Uterus (tissue), 4 donors: ENCODE measurements at places on chromosomes 11 and 22. TPM values are rescaled to one million over a fixed set of nuclear protein-coding genes. Genes with fewer than 3 reads are reported as not detected.

DNA sequence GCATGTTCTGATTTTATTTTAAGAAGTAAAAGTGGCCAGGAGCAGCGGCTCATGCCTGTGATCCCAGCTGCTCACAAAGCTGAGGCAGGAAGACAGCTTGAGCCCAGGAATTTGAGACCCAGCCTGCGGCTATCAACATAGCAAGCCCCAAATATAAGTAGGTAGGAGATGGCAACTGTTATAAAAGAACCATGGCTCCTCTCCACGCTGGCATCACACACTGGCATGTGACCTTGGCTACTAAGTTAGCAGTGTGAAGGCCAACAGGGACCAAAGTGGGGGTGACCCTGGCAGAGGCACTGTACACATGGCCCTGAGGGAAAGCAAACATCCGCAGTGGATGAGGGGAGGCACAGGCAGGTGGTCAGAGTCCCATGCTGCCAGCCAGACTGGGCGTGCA is 33.0 kb downstream of the TPST2 start:
- no peaks in the 10 kb centered on the region for H3K27me3 ChIP-seq
- no peak for DNase-seq
- no peak overlapping the region for H3K27ac ChIP-seq
- no peaks in the 10 kb centered on the region for H3K36me3 ChIP-seq
- no peaks in the 10 kb centered on the region for H3K4me1 ChIP-seq

DNA sequence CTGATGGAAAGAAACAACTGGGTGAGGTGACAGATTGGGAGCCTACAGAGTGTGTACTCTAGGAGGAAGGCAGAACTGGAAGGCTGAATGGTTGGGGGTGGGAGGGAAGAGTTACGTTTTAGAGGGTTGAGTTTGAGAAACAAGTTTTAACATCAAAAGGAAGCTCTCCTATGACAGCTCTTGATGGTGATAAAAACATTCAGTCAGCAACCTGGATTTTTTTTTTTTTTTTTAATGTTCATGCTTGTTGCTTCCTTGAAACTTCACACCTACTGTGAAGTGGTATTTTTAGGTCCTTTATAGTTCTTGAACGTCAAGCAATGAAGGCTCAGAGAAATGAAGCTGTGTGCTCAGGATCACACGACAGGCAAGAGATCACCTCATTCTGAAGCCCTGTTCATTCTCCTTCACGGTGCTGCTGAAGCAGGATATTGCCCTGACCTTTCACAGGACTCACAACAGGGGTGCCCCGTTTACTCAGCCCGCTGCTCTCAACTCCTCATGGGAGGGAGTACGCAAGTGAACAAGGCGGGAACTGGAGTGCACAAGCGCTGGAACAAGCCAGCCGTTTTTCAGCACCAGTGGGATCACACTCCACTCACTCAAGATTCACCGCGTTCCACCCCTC is 1.6 kb upstream of the TMEM109 start:
- H3K27ac ChIP-seq = peak overlapping the region; percentile 91
- H3K4me3 ChIP-seq = no peak overlapping the region
- no peaks in the 10 kb centered on the region for H3K36me3 ChIP-seq
- H3K27me3 ChIP-seq = no peaks in the 10 kb centered on the region

DNA sequence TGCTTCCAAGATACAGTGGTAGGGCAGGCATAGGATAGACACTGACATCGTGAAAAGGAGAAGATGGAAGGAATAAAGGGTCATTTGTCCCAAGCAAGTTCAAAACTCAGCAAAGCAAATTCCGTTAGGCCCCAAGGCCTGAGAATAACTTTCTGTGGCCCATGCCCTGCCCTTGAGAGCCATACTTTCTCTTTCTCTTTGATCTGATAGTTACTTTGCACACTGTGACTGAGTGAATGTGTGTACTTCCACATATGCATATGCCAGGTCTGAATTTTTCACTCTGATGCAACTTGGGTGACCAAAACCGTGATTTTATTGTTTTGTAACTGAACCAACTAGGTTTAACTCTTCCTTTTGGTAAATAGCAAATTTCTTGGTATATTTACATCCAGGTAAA is 371.5 kb downstream of the RAB38 start:
- H3K4me1 ChIP-seq = no peaks in the 10 kb centered on the region
- DNase-seq = no peak
- H3K27me3 ChIP-seq = no peaks in the 10 kb centered on the region
- no peak overlapping the region for H3K4me3 ChIP-seq
- no peak overlapping the region for H3K27ac ChIP-seq

DNA sequence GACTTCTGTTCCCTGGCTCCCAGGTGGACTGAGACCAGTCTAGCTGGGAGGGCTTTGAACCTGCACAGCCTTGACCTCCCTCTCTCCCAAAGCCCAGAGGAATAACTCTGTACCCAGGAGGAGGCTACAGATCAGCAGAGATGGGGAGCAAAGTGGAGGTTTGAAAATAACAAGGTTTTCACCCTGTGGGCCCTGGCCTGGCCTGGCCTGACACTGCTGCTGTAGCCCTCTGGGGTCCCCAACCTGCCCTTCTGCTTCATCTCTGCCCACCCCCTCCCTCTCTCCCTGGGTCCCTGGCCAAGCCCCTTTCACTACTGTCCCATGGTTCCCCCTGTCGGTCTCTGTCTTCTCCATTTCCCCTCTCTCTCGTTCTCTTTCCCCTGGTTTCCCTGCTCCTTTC is 225.2 kb downstream of the BUD13 start:
- no peak overlapping the region for H3K27ac ChIP-seq
- no peaks in the 10 kb centered on the region for H3K36me3 ChIP-seq
- no peak for DNase-seq

- H3K27ac ChIP-seq = peak overlapping the region; percentile 78
- no peaks in the 10 kb centered on the region for H3K27me3 ChIP-seq
- no peaks in the 10 kb centered on the region for H3K36me3 ChIP-seq
- peaks cover 36% of the 10 kb centered on the region for H3K4me1 ChIP-seq
- no peak overlapping the region for H3K4me3 ChIP-seq
- no peak for DNase-seq
These were observed 2.0 kb downstream of the DUSP8 start for GRCh38 chr11:1570001-1570453.

- no peaks in the 10 kb centered on the region for H3K27me3 ChIP-seq
- H3K27ac ChIP-seq = no peak overlapping the region
- DNase-seq = no peak
- no peak overlapping the region for H3K4me3 ChIP-seq
These were observed 40.0 kb upstream of the TP53I11 start for GRCh38 chr11:44990665-44991064.

GRCh38 chr11:8786933-8787332 is 104.3 kb downstream of the RPL27A start:
- no peaks in the 10 kb centered on the region for H3K27me3 ChIP-seq
- no peaks in the 10 kb centered on the region for H3K36me3 ChIP-seq
- H3K4me1 ChIP-seq = peaks cover 14% of the 10 kb centered on the region
- DNase-seq = no peak

DNA sequence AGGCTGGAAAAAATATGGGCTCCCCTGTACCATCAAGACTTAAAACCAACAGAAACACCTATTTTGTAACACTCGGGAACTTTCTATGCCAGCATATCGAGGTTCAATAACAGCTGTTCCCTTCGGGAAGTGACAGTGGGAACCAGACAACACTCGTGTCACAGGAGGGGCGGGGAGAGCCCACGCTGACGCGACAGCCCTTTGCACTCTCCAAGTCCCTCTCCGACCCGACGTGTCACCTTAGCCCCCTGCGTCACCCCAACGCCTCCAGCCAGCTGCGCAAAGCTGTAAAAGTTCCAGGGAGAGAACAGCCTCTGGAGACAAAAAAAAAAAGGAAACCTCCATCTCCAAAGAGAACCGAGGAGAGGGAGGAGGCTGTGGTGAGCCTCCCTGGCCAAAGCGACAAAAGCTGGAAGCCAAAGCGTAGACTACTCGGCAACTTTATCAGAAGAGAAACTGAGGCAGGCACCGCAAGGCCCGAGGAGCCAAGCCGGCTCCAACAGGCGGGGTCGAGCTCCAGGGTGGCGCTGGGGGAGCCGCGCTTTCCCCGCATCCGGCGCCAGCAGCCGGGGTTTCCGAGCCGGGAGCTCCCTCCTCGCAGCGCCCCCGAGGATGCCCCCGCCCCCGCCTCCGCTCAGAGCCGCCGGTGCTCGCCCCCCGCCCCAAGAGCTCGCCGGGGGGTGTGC is 751 bp downstream of the ARFGAP3 start:
- H3K4me1 ChIP-seq = no peaks in the 10 kb centered on the region
- peak; percentile 40 for DNase-seq
- H3K4me3 ChIP-seq = peak overlapping the region; percentile 75

DNA sequence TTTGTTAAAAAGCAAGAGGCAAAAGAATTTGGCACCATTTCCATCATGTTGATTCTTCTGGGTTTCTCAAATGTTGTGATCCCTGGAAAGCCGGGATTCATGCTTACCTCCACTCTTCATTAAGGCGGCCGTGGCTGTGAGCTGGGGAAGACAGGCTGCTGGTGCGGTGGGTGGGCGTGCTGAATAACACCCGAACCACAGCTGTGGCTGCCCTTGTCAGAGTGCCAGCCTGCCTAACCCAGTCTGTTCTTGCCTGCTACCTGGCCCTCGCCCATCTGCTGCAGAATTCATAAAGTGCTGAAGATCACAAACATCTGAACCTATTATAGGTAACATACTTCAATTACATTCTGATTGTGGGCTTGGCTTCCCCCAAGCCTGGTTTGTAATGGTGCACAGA is 95.8 kb upstream of the RCN1 start:
- no peak overlapping the region for H3K4me3 ChIP-seq
- no peak overlapping the region for H3K27ac ChIP-seq
- H3K36me3 ChIP-seq = no peaks in the 10 kb centered on the region
- H3K27me3 ChIP-seq = no peaks in the 10 kb centered on the region

GRCh38 chr11:76621868-76622267 is 48.7 kb downstream of the LRRC32 start:
- H3K4me1 ChIP-seq = no peaks in the 10 kb centered on the region
- H3K36me3 ChIP-seq = no peaks in the 10 kb centered on the region
- peak overlapping the region; percentile 49 for H3K27ac ChIP-seq
- no peaks in the 10 kb centered on the region for H3K27me3 ChIP-seq
- DNase-seq = no peak

GRCh38 chr22:44188986-44189630 is 8.4 kb downstream of the PARVG start:
- no peaks in the 10 kb centered on the region for H3K36me3 ChIP-seq
- no peak overlapping the region for H3K27ac ChIP-seq
- H3K4me1 ChIP-seq = no peaks in the 10 kb centered on the region
- H3K27me3 ChIP-seq = no peaks in the 10 kb centered on the region
- H3K4me3 ChIP-seq = no peak overlapping the region
- no peak for DNase-seq

DNA sequence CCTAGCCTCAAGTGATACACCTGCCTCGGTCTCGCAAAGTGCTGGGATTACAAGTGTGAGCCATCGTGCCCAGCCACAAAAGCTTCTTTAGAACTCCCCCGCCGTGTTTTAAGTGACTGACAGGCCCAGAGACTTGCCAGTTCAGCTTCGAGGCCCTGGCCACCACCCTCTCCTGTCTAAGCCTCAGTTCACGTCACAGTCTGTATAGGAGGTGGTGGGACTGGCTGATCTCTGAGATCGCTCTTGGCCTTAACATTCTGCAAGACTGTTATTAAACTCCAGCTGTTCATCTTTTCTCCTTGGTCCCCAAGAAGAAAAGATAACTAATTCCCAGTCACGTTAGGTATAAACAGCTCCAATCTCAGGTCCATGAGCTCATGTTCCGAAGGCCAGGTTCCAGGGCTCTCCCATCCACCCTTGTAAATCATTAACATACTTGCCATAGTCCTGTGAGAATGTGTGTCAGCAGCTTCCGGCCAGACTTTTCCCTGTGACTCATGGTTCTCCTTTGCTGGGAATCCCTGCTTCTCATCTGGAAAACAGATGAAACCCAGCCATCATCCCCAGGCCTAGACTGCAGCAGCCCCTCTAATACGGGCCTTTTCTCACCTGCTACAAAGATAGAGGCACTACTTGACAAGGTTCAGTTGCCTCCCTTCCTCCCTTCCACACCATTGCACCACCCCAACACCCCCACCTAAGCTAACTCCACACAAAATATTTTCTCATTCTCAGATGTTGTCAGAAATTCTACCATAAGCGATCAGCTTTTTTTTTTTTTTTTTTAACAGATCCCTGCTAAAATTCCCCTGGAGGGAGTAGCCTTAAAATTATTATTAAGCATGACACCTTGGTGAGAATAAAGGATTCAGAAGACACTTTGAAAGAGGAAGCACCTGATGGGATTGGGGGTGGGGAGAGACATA is 5.6 kb upstream of the KIAA0930 start:
- no peaks in the 10 kb centered on the region for H3K4me1 ChIP-seq
- H3K27ac ChIP-seq = peak overlapping the region; percentile 87
- no peak overlapping the region for H3K4me3 ChIP-seq
- H3K27me3 ChIP-seq = no peaks in the 10 kb centered on the region
- DNase-seq = peak; percentile 88

- DNase-seq = peak; percentile 62
- no peaks in the 10 kb centered on the region for H3K27me3 ChIP-seq
- H3K4me3 ChIP-seq = peak overlapping the region; percentile 91
- H3K27ac ChIP-seq = peak overlapping the region; percentile 99
These were observed 2.7 kb downstream of the NEAT1 start for GRCh38 chr11:65425105-65425970.

DNA sequence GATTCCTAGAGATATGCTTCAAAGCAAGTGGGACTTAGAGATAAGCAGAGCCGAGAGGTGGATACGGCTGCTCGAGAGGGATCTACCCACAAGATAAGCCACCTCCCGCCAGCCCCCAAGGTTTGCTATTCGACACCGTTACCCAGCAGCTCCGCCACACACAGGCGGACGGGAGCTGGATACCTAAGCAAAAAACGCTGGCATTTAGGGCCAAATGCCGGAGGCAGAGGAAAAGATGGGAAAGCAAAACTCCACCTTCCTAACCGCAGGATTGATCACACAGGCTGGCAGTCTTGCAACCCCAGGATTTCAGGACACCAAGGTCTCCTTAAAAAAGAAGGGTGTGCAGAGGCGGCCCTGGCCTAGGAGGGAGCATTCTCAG is 709 bp downstream of the FTH1 start:
- H3K36me3 ChIP-seq = no peaks in the 10 kb centered on the region
- peak overlapping the region; percentile 67 for H3K4me3 ChIP-seq
- no peaks in the 10 kb centered on the region for H3K27me3 ChIP-seq
- DNase-seq = no peak

DNA sequence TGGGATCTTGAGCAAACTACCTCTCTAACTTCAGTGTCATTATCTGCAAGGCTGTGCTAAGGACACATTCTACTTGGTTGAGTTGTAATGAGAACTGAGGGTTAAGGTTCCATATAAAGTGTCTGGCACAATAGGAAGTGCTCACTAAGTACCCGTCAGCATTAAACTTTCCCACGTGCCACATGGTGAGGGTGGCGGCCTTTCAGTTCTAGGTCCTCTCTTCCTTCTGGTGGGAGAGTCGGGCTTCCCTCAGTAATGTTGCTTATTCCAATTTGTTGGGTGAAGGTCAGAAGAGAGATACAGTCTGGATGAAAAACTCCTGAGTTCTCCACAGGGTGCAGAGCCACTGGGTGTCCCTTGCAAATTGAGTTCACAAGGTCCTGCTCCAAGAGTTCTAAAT is 4.6 kb upstream of the CD6 start:
- DNase-seq = no peak
- H3K27me3 ChIP-seq = no peaks in the 10 kb centered on the region
- H3K4me3 ChIP-seq = no peak overlapping the region
- no peaks in the 10 kb centered on the region for H3K36me3 ChIP-seq

TMEM121B gene
- 0.26 TPM for total RNA-seq

NLRP14 gene
- 0.35 TPM for total RNA-seq

CRACR2B gene
- total RNA-seq = 15.5 TPM

KRTAP5-8 gene
- total RNA-seq = not detected

SIPA1 gene
- total RNA-seq = 60.1 TPM

OR6X1 gene
- total RNA-seq = not detected

OR52E8 gene
- not detected for total RNA-seq

LMNTD2 gene
- 0.51 TPM for total RNA-seq

FAM180B gene
- not detected for total RNA-seq

POU2AF2 gene
- not detected for total RNA-seq

SDF2L1 gene
- total RNA-seq = 1.8 TPM

HSPB2 gene
- 0.21 TPM for total RNA-seq

TMEM9B gene
- 39.1 TPM for total RNA-seq

INS gene
- not detected for total RNA-seq
